HepG2 (cell line): ENCODE measurements at places on chromosomes 4 and X. TPM values are rescaled to one million over a fixed set of nuclear protein-coding genes. Genes with fewer than 3 reads are reported as not detected.

GSX2 gene
- not detected in 2 replicates for polyA plus RNA-seq

SSX2 gene
- not detected in 2 replicates for polyA plus RNA-seq

DNA sequence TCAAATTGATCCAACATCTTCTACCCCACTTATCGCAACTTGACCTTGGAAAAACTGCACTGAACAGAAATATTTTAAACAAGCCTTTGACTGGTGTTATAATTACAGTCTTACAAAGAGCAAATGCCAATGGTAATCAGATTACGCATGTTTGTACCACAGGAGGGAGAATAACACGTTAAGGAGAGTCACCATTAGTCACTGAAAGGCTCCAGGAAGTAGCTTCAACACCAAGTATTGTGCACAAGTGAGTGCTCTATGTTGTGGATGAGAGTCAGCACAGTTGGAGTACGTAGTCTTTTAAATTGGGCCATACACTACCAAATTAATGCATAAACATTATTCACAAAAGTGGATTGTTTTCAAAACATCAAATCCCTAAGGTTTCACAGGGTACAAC, 1081.5 kb upstream of the TENM3 start:
- H3K27ac ChIP-seq: no peak overlapping the region
- no peaks in the 10 kb centered on the region for H3K36me3 ChIP-seq
- no peak for DNase-seq
- no peak overlapping the region for H3K4me3 ChIP-seq

DNA sequence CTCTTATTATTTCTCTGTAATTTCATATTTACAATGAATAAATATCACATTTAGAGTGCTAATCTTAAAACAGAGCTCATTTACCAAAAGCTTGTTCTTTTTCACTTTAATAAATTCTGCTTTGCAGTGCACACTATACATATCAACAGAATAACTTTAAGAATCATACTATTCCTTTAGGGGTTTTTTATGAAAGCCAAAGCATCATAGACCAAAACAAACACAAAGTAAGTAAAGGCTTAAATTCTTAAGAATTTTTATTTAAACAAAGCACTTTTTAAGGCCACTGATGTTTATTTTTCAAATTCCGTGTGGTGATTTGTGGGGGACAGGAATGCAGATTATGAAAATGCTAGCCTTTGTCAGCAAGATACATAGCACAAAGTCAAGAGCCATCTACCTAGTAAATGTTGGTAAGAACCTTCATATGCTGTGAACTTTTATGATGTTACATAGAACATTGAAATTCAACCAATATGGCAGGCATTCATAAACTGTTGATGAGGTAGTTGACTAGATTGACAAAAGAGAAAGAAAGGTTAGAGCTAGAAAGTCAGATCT, 17.8 kb downstream of the TIGD2 start:
- peaks cover 20% of the 10 kb centered on the region for H3K4me1 ChIP-seq
- peak; percentile 46 for DNase-seq
- no peak overlapping the region for H3K4me3 ChIP-seq
- H3K36me3 ChIP-seq: no peaks in the 10 kb centered on the region
- no peaks in the 10 kb centered on the region for H3K27me3 ChIP-seq
- no peak overlapping the region for H3K27ac ChIP-seq
